ENCODE measurements at places on chromosomes 3 and 15.

DNA sequence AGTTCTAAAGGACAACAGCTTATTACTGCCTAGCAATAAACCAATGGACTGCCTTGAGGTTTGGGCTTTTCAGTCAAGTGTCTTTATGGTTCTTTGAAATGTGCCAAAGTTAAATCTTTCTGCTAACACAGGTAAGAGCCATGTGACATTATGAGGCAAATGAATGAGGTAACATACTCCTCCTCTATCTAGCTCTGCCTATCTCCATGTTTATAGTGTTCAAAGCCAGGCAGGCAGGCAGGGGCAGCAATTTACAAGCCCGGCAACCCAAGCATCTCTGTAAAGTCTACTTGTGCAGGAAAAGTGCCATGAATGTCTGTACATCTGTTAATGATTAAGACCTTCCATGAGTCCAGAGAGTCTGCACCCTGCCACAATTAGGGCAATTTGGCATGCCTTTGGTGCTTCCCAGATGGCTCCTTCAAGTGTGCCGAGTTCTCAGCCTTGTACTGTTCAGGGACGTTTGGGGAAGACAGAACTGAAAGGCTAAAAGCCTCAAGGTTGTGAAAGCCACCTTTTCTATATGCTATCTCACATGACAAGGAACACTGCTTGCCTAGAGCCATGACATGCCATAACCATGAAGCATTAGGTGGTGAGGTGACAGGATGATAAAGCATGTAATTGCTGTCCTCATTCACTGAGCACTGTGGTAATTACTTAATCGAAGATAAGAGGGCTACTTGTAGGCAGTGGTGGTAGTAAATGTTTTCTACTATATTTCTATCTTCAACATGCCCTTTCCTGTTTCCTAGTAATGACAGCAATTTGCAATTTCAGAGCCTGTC lies 41.4 kb upstream of the EIF1B start:
- DNase-seq, result no peak

DNA sequence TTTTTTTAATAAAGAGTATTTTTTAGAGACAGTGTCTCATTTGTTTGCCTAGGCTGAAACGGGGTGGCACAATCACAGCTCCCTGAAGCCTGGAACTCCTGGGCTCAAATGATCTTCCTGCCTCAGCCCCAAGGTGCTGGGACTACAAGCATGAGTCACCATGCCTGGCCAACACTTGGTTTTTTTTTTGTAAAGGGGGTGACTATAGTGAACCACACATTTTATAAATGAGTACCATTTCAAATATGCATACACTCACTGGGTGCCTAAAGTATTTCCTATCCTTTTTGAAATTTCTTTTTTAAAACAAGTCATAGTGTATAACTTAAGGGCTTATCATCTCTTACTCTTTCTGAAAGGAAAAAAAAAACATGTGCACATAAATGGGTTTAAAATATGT lies 325.2 kb upstream of the MEIS2 start:
- DNase-seq, result no peak

DNA sequence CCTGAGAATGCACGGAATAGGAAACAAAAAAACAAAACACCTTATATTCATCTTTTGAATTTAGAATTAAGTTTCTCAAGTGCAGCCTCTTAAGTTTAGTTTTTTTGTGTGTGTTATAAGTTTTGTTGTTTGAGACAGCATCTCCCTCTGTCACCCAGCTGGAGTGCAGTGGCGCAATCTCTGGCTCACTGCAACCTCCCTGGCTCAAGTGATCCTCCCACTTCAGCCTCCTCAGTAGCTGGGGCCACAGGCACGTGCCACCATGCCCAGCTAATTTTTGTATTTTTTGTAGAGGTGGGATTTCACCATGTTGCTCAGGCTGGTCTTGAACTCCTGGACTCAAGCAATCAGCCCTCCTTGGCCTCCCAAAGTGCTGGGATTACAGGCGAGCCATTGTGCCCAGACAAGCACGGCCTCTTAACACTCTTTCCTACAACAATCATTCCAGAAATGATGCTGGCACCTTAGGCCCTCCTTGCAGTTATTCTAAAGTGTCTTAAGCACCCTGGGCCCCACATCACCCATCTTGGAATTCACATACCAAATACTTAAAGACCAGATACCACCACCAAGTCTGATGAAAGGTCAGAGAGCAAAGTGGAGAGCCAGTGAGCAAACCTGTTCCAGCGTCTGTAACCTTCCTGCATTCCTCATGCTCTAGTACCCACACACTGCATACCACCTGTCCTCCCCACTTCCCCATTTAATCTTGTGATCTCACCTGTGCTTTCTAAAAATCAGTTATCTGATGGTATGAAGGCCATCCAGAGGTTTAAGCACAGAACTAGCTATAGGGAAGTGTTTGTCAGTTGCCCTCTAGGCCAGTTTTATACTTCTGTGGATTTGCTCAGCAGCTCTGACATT lies 6.9 kb upstream of the SPG11 start:
- DNase-seq, result no peak

GRCh38 chr3:153973722-153974265 lies 147.4 kb upstream of the ARHGEF26 start:
- DNase-seq, result no peak

- DNase-seq, result no peak
These were observed 33.9 kb downstream of the DOCK3 start for GRCh38 chr3:50708620-50709019.

DNA sequence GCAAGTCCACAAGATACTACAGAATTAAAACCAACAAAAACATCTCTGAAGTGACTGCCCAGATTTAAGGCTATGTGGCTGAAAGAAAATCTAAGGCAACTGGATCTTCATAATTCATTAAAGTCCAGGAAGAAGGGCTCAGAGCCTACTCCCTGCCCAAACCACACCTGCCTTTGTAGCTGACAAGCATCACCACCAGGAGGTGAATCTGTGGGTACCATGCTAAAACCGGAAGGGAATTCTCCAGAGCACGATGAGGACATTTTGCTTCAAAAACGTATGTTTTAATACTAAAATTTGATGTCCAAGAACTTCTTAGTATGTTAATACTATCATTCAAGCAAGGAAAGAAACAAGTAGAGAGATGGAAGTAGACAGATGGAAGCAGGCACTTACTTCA lies 495.9 kb upstream of the NECTIN3 start:
- no peak for DNase-seq

GRCh38 chr15:77514641-77515402 lies 94.1 kb downstream of the HMG20A start:
- DNase-seq, result no peak
